GM03348 (cell line): ENCODE measurements at places on chromosomes 7 and 10.

GRCh38 chr7:36855330-36855729 lies 131.0 kb upstream of the AOAH start:
- DNase-seq, result no peak

DNA sequence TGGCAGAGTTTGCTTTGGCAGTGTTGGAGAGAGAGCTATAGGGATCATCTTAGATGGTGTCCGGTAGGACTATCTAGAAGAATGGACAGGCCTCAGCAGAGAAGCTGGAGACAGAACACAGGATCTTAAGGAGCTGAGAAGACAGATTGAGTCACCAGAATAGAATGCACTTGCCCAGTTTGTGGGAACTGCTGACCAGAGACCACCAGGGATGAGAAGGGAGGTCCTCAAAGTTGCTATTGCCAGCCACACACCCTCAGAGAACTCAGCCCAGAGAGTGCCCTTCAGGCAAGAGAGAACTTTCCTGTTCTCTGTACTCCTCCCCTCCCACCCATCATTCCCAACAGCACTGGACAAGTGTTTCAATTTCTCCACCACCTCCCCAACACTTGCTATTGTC lies 25.3 kb upstream of the GALNT11 start:
- DNase-seq, result no peak

DNA sequence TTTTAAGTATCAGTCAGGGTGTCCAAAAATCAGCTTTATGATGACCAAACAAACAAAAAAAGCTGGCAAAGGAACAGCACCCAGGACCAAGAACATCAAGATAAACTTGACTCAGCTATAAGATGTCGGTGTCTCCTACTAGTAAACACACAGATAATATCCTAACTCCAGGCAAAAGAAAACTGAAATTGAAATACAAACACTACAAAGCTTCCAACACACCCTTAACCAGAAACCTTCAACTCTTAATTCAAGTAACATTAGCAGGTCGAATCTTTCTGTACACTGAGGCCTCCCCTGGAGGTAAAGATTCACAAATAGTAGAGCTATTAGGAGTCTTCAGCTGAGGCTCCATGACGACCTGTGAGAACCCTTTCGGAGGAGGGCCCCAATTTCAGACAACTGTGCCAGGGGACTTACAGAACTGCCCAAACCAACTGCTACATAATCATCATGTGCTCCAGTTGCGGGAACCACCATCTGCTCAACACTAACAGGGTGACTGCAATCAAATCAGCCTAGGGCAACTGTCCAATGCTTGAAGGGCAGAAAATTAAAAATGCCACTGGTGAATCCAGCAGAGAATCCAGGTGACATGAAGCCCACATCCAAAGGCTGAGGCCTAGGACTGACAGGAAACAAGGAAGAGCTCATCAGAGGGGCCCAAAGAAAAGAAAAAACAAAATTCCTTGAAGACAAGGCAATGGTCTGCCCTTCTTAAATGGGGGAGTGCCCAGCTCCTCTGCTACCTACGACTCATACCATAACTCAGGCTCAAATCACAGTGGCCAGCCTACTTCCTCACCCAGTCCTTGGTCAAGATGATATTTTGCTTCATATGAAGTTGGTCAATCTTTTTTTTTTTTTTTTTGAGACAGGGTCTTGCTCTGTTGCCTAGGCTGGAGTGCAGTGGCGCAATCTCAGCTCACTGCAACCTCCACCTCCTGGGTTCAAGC lies 20.0 kb downstream of the XPNPEP1 start:
- peak; percentile 34 for DNase-seq

DNA sequence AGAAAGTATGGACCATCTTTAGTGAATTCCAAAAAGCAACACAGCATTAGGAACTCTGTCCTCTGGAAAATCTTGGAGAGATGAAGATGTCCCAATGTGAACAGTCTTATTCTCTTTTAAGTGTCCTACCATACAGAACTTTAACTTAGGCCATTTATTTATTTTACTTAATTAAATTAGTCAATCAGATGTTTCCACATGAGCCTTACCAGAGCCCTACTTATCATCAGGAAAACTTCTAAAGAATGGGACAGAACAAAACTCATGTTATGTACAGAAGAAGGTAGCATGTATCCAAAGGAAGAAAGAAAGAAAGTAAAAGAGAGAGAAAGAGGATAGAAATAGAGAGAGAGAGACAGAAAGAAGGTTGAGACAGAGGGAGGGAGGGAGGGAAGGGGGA lies 276.4 kb downstream of the ETV1 start:
- DNase-seq, result no peak

DNA sequence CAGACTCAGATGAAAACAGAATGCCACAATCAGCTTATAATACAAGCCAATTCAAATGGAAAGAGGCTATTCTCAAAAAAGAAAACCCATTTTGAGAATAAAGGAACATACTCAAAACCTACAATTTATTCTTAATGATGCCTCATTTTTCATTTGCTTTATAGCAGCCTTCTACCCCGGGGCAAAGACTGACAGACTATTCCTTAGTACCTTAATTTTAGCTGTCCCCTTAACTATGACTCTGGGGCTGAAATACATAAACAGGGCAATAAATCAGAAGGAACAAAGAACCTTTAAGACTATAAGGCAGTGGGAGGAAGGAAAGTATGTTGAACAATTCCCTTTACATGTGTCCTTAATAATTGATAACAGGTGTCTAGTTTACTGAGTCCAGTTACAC lies 76.8 kb downstream of the TMEM106B start:
- no peak for DNase-seq

DNA sequence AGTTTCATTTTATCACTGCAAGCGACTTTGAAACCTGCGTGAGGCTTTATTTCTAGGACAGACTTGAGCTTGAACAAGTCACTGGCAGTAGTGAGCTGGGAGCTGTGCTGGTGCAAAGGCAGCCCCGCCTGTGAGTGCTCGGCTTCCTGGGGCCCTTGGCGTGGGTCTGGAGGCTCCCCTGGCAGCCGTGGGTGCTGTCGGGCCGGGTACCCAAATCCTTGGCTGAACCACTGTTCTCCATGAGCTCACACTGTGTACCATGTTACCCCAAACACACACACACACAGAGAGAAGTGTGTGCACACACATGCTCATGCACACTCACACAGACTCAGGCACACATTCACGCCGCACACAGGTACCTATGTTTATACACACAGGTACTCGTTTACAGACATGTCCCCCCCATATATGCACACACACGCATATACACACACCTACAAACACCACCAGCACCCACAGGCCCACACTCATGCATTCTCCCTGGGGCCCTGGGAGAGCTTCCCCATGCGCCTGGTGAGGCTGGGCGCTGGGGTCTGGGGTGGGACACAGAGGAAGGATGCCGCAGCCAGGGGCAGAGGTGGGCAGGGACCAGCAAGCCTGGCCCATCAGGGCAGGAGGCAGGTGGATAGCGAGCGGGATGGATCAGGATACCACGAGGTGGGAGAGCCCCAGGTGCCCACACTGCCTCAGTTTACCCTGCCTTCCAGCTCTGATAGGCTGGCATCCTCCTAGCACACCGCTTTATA lies 158.8 kb downstream of the ADARB2 start:
- no peak for DNase-seq

GRCh38 chr10:95214793-95215192 lies 20.8 kb downstream of the ACSM6 start:
- no peak for DNase-seq

GRCh38 chr7:67863911-67864310 lies 867.3 kb downstream of the TYW1 start:
- DNase-seq, result no peak

DNA sequence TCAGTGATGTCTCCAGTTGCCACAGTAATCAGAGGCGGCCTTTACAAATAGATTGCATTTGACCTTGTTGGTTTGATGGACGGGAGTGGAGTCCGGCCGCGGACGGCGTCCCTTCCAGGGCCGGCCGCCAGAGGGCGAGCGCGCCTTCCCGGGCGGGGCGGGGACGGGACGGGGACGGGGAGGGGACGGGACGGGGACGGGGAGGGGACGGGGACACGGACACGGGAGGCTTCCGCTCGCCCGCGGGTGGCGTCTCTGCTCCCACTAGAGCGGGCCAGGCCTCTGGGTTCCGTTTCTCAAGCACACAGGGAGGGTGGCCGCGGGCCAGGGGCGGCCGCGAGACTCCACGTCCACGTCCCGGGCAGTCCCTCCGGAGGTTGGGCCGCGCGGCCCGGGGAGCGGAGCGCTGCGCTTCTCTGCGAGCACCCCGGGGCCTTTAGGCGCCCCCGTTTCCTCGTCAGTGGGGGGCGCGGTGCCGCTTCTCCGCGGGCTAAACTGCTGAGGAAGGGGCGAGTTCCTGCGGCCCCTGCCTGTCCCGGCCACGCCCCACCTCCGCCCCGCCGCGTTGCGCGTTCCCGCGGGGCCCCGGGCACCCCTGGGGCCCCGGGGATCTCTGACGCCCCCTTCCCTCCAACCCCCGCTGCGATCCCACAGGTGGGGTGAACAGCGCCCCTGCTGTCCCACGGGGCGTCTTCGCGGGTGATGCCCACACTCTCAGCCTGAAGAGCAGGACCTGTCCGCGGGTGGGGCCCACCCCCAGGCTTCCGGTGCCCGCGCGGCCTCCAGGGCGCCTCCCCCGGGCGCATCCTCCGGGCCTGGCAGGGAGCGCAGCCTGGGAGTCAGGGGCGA lies 84.2 kb upstream of the MKI67 start:
- DNase-seq, result peak; percentile 88

DNA sequence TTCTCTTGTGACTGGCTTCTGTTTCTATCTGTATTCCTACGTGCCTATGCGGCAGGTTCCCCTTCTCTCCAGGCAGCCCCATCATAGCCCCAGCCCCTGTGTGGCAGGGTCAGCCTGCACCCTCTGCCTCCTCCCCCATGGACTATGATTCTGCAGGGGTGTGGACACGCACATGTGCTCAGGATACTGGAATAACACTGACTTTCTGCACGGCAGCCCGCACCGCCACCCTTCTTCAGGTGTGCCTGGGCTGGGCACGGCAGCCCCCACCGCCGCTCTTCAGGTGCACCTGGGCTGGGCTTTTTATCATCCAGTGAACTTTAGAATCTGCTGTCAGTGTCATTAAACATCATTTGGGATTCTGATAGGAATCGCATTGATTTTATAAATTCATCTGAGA lies 202.6 kb upstream of the PPP2R2D start:
- no peak for DNase-seq

GRCh38 chr7:5170251-5170650 lies 19.8 kb upstream of the WIPI2 start:
- DNase-seq, result no peak

DNA sequence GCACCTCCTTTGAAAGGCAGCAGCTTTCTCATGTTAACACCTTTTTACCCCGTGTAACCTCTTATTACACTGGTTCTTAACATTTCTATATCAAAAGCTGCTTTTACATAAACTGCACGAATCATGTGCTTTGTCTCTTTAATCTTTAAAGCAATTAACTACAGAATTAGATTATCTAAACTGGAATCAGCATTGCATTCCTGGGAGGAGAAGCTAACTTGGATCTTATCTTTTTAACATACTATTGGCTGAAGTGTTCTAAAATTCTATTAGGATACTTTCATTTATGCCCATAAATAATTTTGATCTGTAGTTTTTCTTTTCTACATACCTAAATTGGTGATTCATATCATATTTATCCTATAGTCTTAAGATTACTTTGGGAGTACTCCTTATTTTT lies 428.4 kb upstream of the IGFBP3 start:
- no peak for DNase-seq

DNA sequence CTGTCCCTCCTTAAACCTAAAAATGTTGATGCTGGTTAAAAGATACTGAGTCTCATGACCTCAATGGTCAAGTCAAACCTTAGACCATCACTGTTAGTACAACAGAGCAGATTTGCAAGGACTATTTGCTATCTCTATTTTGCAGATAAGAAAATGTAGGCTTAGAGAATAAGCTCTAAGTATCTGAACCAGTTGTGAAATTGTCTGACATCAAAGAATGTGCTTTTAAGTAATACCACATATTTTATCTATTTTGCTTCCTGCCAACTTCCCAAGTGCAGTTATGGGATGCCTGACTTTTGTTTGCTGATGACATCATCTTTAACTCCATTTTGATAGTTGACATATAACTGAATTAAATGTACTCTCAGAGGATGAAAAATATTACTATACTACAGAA lies 83.6 kb upstream of the TMEM106B start:
- DNase-seq, result no peak

DNA sequence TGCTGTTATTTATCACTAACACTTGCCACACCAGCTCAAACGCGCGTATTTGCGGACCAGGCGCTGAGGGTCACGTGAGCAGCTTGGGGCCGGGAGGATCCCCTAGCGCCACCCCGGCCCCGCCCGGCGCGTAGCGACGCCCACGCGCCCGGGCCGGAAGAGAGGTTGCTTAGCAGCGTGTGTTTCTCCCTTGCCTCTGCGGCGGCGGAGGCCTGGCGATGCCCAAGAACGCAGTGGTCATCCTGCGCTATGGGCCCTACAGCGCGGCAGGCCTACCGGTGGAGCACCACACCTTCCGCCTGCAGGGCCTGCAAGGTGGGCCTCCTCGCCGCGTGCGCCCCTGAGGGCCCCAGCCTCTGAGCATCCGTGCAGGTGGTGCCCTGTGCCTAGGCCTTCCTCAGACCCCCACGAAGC lies at the start of gene C10orf53:
Gene C10orf53 (plus strand): TSS at position 172 of the 414 bp plus-strand sequence. CDS start 47 bp downstream, at position 219.
- DNase-seq, result peak; percentile 51

DNA sequence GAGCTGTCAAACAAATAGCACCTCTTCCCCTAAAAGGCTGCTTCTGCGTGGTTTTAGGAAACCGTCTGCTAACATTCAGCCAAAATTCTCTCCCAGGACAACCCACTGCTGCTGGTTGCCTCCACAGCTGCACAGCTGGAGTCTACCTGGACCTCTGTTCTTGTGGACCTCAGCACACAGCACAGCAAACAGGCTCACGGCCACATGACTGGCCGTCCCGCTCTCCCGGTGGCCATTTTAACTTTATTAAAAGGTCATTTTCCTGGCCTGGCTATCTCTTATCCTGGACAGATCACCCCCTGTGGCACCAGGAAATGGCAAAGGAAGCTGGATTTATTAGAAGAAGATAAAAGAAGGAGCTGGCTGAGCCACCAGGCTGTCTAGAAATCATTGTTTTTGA lies 27.6 kb downstream of the SORBS1 start:
- DNase-seq, result no peak

- DNase-seq, result no peak
Measured at GRCh38 chr7:55366461-55367070, 1.4 kb downstream of the LANCL2 start.
